SK-N-SH treated with all-trans-retinoic acid at 6 μM for 48 hours (cell line): ENCODE measurements at places on chromosomes 6 and 20.

DNA sequence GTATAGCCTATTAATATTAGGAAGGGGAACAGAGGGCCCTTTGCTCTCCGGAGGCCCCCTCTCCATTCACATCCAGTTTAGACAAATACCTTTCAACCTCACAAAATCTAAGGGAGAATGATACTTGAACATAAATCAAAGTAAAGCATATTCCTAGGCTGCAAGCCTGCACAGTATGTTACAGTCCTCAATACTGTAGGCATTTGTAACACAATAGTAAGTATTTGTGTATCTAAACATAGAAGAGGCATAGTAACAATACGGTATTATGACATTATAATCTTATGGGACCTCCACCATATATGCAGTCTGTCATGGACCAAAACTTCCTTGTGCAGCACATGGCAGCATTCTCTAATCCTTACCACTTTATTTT is 2.3 kb upstream of the TREM1 start:
- ATAC-seq: no peak

- peak; percentile 92 for ATAC-seq
These were observed 259.1 kb downstream of the HDGFL1 start for GRCh38 chr6:22828179-22829062.

GRCh38 chr20:49724408-49725223 is 10.9 kb upstream of the B4GALT5 start:
- peak; percentile 33; the same call in 1 of the 3 replicates for ATAC-seq

DNA sequence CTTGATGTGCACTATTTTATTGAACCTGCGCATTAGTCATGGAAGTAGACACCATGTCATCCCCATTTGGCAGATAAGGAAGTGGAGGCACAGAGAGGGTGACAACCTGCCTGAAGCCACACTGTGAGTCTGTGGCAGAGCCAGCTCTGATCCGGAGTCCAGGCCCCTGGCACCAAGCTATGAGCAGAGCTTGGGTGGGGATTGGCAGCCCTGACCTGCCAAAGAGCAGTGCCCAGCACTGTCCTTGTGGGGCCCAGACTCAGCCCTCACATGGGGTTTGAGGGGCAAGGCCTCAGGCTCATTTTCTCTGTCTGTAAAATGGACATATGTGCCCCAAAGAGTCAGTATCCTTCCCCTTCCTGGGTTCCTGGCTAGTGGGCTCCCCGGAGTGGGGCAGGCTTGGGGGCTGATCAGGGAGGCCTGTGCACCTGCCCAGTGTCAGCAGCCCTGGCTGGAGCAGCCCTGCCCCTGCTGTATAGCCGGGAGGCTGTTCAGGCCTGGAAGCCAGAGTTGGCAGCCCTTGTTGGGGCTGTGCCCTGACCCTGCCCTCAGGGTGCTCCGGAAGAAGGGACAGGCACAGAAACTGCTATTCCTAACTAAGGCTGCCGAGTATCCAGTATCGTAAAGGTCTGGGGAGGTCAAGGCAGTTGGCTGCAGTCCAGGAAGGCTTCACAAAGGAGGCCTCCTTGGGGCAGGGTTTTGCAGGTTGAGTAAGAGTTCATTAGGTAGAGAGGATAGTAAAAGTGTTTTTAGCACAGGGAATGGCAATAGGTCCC is 38.7 kb downstream of the TGM2 start:
- ATAC-seq: no peak; the same call in 2 of the 3 replicates

DNA sequence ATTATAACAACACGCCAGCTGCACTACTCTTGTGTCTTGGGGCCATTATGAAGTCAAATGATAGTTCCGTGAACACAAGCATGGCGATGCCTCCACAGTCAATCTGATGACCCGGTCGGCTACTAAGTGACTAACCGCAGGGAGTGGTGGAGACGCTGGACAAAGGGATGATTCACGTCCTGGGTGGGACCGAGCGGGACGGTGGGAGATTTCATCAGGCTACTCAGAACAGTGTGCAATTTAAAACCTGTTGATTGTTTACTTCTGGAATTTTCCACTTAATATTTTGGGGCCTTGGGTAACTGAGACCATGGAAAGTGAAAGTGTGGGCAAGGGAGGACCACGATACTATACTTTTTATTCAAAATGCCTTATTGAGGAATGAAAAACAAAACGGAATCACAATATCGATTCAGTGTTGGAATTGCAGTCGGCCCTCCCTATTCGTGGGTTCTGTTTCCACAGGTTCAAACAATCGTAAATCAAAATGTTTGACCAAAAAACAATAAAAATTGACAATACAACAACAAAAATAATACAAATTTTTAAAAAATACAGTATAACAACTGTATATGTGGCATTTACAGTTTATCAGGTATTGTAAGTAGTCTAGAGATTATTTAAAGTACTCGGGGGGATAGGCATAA is 66.5 kb downstream of the MYLK4 start:
- ATAC-seq: no peak

GRCh38 chr6:107509506-107509905 is 19.6 kb downstream of the SOBP start:
- no peak for ATAC-seq

DNA sequence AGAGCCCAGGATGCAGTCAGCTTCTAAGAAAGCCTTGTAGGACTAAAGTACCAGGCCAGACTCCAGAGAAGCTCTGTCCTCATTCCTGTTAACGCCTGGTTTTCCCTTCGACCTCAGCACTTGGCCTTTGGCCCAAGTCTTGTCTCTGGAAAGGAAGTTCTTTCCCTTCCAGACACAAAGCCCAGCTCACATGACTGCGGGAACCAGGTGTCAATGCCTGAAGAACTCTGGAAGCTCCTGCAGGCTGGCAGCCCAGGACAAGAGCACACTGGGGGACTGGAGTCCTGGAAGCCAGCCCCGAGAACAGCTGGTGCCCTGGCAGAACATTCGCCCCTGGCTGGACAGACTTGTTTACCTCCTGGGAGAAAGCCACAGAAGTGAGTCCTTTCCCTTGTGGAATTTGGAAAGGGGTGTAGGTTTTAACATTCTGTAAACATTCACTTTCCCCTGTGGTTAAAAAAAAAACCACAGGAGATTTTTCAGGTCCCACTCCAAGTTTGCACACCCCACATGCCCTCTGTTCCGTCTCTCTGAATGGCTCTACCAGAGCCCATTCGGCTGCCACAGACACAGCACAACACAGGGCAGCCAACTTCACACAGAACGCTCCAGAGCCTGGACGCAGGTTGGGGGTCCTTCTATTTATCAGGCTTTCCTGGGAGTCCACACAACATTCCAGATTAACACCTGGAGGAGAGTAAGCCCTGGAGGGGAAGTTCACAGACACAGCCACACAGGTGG is 18.1 kb downstream of the ACSS1 start:
- peak; percentile 30 for ATAC-seq

- peak; percentile 9; the same call in 1 of the 3 replicates for ATAC-seq
These were observed 201.1 kb upstream of the PREP start for GRCh38 chr6:105603788-105604586.

GRCh38 chr6:166621114-166621540 is 5.9 kb downstream of the RPS6KA2 start:
- no peak for ATAC-seq

GRCh38 chr6:5705252-5705651 is 301.5 kb downstream of the NRN1 start:
- ATAC-seq: no peak

GRCh38 chr6:47724300-47724699 is 25.9 kb downstream of the ADGRF4 start:
- ATAC-seq: no peak

GRCh38 chr6:148955441-148955840 is 208.6 kb downstream of the UST start:
- no peak for ATAC-seq

- no peak for ATAC-seq
These were observed 71.5 kb upstream of the HDAC2 start for GRCh38 chr6:114042267-114043016.

GRCh38 chr20:6489361-6490171 is 277.9 kb upstream of the BMP2 start:
- ATAC-seq: no peak

- no peak for ATAC-seq
These were observed 107.6 kb downstream of the MYLK4 start for GRCh38 chr6:2643130-2643529.

GRCh38 chr6:18362058-18362561 is 25.0 kb upstream of the RNF144B start:
- peak; percentile 99 for ATAC-seq

DNA sequence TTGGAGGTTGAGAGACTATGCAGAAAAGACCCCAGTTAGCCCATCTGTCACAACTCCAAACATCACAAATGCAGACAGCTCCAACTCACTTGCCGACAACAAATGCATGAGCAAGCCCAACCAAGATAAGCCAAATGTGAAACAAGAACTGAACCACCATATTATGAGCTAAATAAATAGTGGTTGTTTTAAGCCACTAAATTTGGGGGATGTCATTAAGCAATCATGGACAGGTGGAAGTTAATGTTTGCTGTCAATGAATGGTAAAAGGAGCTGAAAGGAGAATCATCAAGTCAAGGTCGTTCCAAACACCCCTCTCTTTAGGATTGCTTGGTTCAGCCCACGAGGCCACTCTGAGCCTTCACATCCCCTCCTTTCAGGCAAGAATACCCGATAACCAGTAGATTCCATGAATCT is 71.2 kb upstream of the PLCB4 start:
- ATAC-seq: no peak

DNA sequence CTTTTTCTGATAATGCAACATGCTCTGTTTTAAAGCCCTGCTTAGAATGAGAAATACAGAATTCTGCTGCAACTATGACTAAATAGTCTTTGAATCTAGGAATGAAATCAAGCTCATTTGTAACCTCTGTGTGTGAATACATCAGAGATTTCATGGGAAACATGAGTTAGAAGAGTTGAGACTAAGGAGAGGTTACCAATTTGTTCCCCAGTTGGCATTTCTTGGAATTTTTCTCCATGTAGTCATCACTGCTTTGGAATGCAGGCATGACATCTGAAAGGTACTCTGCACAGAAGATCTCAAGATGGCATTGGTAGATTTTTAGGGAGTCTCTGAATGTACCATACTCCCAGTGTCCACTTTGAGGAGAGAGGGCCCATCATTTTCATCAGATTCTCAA is 237.2 kb downstream of the TFAP2A start:
- no peak for ATAC-seq

DNA sequence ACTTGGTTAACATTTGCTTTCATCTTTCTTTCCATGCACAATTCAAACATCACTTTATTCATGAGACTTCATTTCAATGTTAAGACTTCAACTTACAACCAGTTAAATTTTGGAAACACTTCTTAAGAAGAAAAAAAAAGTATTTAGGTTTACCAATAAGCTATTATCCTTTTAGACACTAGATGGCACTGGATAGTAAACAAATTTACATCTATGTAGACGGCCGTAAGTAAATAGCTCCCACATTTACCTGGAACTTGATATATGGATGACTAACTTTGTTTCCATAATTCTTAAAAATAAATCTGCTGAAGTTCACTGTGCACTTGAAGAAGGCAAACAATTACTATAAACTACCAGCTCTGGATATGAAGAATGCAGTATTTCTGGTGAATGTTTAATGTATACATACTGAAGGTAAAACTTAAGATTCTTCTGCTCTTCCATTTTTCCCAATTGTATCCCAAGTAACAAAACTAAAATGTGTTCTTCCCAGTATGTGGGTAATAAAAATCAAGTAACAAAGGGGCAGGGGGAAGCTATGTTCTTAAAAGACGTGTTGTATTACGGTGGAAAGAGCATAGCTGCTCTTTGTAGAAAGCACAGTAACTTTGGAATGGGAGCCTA is 130.6 kb upstream of the C6orf118 start:
- ATAC-seq: no peak

GRCh38 chr6:116667623-116668022 is 943 bp downstream of the ZUP1 start:
- ATAC-seq: no peak

DNA sequence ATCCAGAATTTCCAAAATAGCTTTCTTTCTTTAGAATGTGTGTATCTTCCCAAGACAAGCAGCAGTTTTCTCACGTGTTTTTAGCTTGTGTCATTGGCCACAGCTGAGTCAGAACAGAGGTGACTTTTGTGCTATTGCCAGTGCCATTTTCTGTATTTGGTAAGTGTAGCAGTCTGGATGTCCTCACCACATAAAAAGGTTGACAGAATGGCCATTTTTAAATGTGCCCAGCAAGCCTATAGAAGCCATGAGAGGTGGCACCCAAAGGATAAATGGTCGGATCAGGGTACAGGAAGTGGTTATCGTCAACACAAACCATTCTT is 269.5 kb upstream of the HSF2 start:
- ATAC-seq: no peak

DNA sequence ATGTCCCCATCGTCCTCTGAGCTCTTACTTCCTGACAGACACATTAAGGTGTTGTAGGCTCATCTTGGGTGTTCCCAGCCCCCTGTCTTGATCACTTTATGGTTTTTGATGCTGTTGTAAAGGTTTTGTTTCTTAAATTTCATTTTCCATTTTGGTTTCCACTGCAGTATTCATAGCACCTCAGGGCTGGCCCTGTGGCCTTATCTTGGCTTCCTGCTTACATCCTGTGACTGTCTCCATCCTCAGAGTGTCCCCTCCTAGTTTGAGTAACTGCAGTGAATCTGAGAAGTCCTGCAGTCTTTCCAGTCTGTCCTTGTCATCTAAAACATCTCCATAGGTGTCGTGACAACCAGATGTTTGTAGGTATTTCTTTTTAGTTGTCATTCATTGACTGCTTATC is 50.9 kb downstream of the JARID2 start:
- ATAC-seq: no peak

DNA sequence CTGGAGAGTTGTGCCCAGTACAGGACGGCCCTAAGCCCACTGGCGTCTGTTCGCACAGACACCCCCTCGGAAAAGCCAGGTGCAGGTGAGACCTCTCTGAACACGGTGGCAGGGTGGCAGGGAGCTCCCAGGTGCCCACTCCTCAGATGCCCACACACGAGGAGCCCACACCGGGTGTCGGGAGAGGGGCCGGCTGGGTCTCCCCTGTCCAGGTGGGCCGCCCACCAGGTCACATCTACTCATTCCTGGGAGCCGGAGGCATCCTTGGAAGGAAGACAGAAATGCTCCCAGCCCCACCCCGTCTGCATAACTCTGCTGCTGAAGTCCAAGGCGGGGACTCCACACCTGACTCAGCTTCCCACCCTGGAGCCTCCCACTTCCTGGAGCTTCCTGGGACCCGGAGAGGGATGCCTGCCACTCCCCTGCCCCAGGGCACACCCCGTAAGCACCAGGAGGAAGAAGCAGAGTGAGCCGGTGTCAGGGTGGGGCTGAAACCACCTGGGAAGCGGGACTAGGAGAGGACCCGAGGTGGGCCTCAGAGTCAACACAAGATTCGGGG is 2.5 kb downstream of the SRMS start:
- no peak for ATAC-seq
